ENCODE measurements at places on chromosomes 5 and 9.

DNA sequence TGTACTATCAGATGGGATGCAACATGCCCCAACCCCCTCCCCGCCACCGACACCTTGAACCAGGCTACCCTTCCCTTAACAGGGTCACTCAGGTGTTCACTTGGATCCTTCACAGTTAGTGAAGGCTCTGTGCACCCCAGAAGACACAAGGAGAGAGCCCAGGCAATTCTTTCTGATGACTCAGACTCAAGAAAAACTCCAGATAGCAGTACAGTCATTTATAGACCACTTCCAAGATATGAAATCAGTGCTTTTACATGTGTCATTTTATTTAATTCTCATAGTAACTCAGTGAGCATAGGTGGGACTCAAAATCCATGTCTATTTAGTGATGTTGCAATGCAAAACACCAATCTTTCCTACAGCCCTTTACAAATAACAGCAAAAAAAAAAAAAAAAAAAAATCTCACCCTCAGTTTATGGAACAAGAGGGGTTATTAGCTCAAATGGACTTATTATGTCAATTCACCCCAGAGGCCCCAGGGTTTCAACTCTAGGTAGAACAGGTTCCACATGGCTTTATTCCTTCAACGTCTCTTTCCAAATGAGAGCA lies 71.9 kb downstream of the FOXD1 start:
- no peak for DNase-seq

GRCh38 chr9:4855841-4856240 lies 63.1 kb downstream of the RCL1 start:
- DNase-seq, result no peak

DNA sequence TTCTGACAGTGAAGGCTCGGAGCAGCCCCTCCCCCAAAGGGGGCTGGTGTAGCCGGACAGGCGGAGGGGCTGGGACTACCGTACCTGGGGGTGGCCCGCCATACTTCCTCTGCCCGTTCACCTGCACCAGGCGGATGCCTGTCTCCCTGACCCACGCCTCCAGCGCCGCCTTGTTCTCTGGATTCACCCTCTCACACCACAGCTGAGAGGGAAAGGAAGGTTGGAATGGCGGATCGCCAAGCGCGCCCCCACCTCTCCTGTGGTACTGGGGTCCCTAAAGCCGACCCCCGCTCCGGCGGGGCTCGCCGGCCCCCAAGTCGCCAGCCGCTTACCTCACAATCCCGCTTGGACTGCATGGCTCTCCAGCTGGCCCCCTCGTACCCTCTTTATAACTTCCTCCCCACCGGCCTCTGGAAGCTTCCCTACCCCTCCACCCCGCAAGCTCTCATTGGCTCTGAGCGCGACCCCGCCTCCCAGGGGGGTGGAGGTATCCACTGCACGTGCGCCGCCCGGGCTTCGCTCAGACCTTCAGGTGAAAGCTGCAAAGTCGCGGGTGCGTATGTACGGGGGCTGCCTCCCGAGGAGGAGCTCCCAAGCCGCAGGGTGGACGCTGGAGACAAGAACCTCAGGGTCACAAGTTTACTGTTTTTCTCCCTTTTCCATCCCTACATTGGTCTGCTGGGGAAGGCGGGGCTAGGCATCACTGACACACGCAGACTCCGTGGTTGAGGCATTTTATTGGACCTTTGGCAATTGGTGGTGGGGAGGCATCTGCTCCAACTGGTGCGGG lies at the start of gene DND1:
TSS of gene DND1 (minus strand) at position 390 of the 790 bp plus-strand sequence. CDS start at position 356, 34 bp downstream.
- no peak for DNase-seq

DNA sequence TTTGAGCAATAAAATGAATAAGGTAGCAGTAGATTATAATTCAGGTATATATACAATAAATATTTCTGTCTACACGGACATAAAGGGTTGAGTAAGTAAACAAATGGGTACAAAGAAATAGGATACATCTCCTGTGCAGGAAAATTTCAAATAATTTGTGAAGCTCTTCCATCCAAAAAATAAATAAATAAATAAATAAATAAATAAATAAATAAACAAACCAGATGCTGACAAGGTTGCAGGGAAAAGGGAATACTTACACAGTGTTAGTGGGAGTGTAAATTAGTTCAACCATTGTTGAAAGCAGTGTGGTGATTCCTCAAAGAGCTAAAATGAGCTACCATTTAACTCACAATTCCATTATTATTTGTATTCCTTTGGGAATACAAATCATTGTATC lies 227.3 kb upstream of the CDH18 start:
- DNase-seq, result no peak

GRCh38 chr9:123678038-123678877 lies 251.7 kb downstream of the DENND1A start:
- no peak for DNase-seq

GRCh38 chr5:122076050-122076461 lies 2.0 kb downstream of the LOX start:
- no peak for DNase-seq

DNA sequence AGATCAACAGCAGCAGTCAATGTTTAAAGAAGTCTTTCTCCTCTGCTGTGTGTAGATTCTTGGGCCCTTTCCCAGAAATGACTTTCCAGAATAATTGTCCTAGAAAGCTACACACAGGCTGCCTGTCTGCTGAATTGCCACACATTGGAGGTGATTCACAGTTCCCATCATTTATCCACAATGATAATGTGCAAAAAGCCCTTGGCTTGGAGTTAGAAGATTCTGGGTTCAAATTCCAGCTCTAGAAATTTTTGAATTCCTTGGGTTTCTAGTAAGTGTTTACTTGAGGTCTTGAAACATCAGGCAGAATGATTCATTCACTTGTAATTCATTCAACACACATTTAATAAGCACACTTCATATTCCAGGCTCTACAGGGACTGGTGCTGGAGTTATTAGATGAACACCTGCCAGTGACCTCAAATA lies 28.6 kb upstream of the EPB41L4B start:
- DNase-seq, result no peak

DNA sequence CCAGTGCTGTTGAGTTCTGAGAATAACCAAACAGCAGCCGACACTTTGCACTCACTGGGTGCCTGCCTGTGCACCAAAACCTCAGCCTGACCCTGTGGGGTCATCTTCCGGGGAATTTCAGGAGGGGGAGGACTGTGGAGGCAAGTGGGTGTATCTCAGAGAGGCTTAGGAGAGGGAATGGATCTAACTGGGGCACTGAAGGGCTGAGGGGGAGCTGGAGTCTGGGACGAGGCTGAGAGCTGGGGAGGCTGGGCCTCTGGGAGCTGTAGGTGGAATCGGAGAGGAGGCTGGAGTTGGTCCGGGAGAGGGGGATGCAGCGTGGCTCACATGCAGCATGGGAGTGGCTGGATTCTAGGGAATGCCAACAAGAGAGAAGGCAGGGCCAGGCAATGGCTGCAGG lies 14.9 kb upstream of the ASS1 start:
- DNase-seq, result no peak

DNA sequence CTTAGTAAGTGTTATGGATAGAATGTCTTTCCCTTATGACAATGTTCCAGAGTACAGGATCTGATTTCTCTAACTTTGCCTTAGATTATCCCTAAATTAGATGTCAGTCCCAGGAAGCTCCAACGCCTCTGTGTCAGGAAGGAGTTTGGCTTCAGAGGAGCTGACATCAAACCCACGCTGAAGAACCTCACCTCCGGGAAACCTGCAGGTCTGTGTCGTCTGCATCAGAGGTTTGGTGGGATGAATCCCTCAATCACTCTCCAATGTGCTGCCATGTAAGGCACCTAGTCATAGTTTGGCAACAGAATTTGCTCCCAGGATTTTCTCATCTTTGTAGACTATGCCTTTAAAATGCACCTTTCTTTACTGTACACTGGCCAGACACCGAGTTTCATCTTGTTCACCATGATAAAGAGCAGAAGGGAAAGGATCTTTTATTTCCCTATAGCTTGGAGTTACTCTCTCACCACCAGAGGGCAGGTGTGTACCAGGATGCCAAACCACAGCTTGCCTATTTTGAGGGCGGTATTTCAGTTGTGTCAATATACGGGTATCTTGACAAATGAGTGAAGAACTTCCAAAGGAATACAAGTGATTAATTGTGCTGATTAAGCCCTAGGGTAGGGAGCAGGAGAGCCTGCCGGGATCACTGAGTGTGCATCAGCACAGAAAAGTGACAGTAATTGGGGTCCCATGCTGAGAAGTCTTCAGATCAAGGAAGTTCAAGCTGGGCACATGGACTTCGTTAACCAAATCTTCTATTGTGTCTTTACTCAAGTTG lies 23.4 kb downstream of the MINAR2 start:
- peak; percentile 55 for DNase-seq

- no peak for DNase-seq
Measured at GRCh38 chr5:18483451-18483850, 849.2 kb downstream of the TAF11L14 start.

GRCh38 chr5:67434466-67434865 lies 237.9 kb upstream of the CD180 start:
- DNase-seq, result no peak

DNA sequence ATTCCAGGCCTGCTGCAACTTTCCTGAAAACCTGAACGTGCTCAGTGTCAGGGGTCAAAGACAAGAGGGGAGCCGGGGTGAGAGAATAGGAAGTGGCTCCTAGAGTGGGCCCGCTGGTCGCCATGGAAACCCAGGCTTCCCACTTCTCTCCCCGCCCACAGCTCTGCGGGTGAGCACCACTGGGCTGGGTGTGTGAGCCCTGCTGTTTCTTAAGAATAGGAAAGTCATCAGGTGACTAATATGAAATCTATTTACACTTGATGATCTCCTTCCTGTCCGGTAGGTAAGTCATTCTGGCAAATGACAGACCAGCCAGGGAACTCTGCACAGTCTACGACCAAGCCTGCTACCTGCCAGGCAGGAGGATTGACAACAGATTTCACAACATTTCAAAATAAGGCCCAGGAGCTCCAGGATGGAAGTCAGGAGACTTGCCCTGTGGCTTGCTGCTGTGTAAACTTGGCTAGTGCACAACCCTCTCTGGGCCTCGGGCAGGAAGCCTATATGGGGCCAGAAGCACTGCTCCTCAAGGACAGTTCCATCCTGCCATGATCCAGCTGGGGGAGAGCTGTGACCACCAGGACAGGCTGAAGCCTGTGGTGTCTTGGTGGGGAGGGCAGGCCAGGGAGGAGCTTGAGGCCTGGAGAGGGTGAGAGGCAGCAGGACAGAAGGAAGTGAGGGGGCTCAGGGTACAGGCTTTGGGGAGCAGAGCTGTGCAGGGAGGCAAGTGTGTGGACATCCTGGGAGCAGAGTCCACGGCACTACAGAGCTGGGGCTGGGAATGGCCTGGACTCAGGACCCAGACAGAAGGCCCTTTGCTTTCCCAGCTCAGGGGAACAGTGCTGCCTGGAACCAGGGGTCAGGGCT lies 60.6 kb downstream of the SHB start:
- DNase-seq, result peak; percentile 78

GRCh38 chr5:14109041-14109747 lies 33.9 kb upstream of the TRIO start:
- DNase-seq, result peak; percentile 17

DNA sequence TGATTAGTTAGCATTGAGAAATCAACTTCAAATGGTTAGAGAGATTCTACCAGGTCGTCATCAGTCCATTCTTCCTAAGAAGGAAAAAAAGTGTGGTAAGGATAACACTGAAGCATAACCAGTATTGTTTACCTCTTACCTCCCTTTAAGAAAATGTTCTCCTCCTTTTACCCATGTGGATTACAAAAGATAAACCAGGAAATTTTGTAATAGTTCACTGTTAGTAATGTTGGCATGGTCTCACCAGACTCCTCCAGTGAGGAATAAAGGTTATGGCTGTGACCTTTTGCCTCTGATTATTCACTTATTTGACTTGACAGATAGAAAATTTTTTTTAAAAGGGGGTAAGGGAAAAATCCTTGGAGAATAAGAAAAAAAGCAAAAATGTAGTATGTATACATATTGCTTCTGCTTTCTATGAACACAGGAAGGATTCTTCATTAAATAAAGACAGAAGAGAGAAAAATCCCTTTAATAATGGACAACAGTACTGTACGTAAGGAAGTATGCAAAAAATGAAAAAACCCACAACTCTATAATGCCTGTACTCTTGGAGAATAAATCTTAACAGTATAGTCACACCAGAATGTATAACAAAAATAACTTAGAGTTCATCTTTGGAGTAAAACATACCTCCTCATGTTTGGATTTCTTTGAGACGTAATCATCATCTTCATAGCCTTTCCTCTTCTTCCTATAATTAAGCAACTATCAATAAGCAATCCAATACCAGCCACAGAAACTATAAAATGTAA lies 18.1 kb downstream of the CCNH start:
- no peak for DNase-seq

Measured in activated CD4-positive, alpha-beta T cell treated with anti-CD3 and anti-CD28 coated beads, Interleukin-2, amount 50 U/mL, for 48 hours (primary cell).